CD4-positive, alpha-beta T cell treated with Interleukin-17A for 4 hours (primary cell): ENCODE measurements at places on chromosomes 5 and 9.

DNA sequence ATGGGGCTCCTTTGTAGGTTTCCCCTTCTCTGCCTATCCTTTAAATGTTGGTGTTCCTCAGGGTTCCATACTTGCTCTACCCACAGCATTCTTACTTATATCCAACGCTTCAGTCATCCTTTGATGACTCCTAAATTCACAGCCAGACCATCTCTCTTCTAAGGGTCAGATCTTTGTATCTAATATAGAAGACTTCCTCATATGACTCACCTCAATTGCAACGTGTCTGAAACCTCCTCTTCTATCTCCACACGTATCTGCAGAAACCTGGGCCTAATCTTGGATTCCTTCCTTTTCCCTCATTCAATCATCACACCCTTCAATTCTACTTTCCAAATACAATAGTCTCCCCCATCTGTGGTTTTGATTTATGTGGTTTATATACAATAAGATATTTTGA is 68.3 kb downstream of the HMGCR start:
- DNase-seq = no peak

GRCh38 chr5:35753500-35753899 is 103.2 kb upstream of the IL7R start:
- no peak for DNase-seq

GRCh38 chr9:92948038-92948534 is 763 bp downstream of the FGD3 start:
- no peak for DNase-seq

- no peak for DNase-seq
Observed at GRCh38 chr5:16588434-16589214, 28.2 kb downstream of the RETREG1 start.

- no peak for DNase-seq
Observed at GRCh38 chr5:100840789-100841188, 62.3 kb downstream of the ST8SIA4 start.

GRCh38 chr9:107907255-107907654 is 417.7 kb upstream of the KLF4 start:
- no peak for DNase-seq

GRCh38 chr9:110316261-110317075 is 21.2 kb downstream of the TXNDC8 start:
- DNase-seq = no peak
